ENCODE measurements at places on chromosomes 12 and 14.

- DNase-seq = no peak
These were observed 144.6 kb downstream of the ATP23 start for GRCh38 chr12:58086006-58086405.

DNA sequence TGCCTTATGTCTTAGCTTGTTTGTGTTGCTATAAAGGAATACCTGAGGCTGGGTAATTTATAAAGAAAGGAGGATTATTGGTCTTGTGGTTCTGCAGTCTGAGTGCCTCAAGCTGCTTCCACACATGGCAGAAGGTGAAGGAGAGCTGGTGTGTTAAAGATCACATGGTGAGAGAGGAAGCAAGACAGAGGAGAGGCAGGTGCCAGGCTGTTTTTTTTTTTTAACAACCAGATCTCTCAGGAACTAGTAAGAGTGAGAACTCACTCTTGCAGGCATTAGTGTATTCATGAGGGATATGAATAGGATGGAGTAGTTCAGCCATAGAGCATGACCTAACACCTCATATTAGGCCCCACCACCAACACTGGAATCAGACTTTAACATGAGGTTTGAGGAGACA lies 123.4 kb downstream of the CMAS start:
- no peak for DNase-seq

DNA sequence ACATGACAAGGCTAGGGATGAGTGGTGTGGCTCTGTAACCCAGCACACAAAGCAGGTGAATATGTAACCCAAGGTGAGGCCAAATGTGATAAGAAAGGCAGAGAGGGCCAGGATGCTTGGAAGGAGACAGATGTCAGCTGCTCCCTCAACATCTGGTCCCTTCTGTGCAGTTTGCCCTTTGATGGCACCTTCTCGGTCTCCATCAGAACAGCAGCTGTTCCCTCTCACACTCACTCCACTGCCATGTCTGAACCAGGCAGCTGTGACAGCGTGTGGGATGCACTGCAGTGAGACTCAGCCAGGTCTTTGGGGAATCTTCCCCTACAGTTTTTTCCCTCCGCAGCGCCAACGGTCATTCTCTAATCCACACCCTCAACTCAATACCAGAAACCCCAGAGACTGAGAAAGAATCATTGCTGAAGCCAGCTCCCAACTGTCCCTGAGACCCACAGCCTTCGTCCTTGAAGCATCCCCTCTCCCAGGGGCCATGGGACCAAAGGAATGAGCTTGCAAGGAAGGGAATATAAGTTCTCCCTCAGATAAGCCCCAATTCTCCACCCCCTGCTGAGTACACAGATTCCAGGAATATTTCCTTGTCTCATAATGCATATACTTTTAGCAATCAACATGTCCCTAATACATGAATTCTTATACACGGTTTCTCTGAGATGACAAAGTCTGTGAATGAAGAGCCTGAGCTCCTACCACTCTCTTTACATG lies 230.0 kb downstream of the GLT1D1 start:
- no peak for DNase-seq

- no peak for DNase-seq
These were observed 305.9 kb upstream of the G2E3 start for GRCh38 chr14:30252783-30253674.

- DNase-seq = no peak
These were observed at the start of gene EFS for GRCh38 chr14:23365036-23365731. TSS of gene EFS (minus strand) at chr14:23365172. CDS start at chr14:23365025, 147 bp downstream.

DNA sequence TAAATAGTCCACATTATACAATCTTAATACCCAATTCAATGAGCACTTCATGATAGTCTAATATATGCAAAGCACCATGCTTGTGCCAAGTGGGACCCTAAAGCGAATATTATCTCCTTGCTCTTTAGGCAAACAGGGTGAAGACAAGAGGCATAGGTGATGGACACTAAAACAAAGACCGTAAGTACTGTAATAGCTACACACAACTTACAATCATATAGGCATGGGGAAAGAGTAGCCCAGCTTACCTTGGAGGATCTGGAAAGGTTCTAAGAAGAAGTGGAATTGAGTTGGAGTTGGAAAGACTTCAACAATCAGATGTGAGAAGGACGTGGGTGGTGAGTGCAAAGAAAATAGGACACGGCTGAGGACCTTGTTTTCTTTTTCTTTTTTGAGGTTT lies 19.1 kb upstream of the BCL2L14 start:
- DNase-seq = no peak

GRCh38 chr12:59597385-59597781 lies 1.6 kb downstream of the SLC16A7 start:
- DNase-seq = peak; percentile 12

DNA sequence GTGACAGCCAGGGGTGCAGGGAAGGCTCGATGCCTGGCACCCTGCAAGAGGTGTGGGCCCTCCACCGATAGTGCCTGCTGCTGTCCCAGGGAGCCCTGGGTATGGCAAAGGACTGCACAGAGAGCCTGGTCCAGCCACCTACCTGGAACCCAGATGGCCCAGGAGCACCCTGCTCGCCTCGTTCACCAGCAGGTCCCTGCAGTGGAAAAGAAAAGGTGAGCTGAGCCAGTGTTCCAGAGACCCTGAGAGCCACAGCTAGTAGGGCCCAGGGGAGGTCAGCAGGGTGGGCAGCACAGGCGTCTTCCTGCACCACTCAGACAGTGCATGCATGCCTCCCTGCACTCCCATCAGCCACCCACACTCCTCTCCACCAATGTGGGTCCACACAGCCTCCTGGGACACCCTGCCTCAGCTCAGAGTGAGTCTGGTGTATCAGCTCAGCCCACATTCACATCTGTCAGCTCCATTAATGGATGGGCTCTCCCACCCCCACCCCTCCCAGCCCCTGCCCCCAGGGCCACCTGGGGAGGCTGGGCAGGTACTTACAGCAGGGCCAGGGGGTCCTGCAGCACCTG lies 20.2 kb downstream of the TMEM106C start:
- DNase-seq = no peak

DNA sequence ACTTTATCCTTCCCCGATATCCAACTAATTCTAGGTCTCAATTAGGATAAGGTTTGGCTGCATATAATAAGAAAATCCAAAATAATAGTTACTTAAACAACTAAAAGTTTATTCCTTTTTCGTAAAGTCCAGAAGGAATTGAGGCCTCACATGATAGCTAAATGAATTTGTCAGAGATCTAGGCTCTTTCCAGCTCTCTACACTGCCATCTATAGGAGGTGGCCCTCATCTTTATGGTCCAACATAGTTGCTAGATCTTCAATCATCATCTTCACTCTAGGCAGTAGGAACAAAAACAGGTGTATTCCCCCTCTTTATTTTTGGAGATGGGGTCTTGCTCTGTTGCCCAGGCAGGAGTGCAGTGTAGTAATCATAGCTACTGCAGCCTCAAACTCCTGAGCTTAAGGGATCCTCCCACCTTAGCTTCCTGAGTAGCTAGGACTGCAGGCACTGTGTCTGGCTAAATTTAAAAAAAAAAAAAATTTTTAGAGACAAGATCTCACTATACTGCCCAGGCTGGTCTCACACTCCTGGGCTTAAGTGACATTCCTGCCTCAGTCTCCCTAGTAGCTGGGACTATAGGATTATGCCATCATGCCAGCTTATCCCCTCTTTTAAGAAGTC lies 46.5 kb upstream of the SAV1 start:
- no peak for DNase-seq

GRCh38 chr12:48930475-48930874 lies 5.2 kb upstream of the FKBP11 start:
- DNase-seq = no peak

GRCh38 chr12:104154286-104154685 lies 16.3 kb upstream of the NFYB start:
- no peak for DNase-seq

DNA sequence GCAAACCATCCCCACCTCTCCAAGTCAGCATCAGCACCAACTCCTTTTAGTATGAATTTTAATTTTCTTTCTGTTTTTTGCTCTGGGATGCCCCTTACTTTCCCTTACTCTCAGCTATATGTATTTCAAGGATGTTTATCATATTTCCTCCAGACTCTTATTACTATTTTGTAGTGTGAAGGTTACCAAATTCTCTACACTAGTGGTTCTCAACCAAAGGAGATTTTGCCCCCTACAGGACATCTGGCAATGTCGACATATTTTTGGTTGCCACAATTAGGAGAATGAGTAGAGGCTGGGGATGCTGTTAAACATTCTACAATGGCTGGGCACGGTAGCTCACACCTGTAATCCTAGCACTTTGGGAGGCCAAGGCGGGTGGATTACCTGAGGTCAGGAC lies 29.1 kb upstream of the SOS2 start:
- peak; percentile 3 for DNase-seq

GRCh38 chr14:101176535-101177205 lies 273.1 kb upstream of the RTL1 start:
- DNase-seq = no peak

- DNase-seq = no peak
These were observed 64.3 kb downstream of the ANKS1B start for GRCh38 chr12:99920353-99920960.

GRCh38 chr12:62371661-62372060 lies 95.0 kb upstream of the MON2 start:
- no peak for DNase-seq

DNA sequence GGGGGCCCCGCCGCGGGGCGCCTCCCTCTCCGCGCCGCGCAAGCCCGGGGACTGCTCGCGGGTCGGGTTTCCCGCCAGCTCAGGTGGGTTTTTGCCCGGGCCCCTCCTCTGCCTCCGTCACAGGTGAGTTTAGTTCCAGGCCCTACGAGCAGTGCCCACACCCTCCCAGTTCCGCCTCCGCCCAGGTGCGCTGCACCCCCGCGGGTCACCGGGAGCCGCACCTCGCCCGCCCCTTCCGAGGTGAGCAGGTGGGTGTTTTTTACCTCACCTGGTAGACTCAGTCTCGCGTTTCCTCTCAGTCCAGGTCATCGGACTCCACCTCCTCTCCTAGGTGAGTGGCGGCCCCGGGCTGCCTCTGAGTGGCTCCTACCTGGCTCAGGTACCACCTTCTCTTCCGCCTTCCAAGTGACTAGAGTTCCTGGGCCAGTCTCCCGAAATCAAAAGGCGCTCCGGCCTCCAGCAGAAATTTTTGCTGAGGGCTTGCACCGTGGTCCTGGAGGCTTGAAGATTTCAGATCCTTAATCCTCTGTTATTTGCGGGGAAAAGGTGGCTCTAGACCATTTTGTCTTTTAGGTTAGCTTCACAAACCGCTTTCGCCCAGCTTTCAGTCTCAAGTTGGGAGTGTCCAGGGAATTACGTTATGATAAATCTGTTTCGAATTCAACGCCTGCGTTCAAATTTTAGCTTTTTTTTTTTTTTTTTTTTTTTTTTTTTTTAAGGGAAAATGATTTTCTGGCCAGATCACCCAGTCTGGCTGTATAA lies at the start of gene TMEM30B:
Gene TMEM30B, minus strand, starts transcription at position 153 of the 762 bp plus-strand sequence. CDS start 191 bp downstream, outside the sequence.
- no peak for DNase-seq

DNA sequence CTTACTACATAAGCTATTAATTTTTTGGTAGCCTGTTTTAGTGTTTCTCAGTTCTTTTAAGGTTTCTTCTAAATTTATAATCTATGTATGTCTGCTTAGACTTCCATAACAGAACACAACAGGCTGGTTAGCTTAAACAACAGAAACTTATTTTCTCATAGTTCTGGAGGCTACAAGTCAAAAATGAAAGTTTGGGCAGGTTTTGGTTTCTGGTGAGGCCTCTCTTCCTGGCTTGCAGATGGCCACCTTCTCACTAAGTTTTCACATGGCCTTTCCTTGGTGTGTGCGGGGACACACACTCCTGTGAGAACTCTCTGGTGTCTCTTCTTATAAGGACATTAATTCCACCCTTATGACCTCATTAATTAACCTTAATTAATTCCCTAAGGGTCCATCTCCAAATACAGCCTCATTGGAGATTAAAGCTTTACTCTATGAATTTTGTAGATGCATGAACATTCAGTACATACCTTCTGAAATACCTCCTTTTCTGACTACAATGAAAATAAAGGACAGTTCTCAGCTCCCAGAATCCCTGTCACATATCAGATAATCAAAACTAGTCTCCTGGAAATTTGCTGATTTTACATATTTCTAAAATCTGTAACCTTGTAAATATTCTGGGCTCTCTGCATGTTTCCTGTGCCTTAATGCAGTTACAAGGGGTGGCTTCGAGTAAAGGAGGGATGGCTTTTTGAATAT lies 23.2 kb upstream of the BMAL2 start:
- no peak for DNase-seq

GRCh38 chr12:89969093-89969492 lies 260.5 kb upstream of the ATP2B1 start:
- DNase-seq = no peak

DNA sequence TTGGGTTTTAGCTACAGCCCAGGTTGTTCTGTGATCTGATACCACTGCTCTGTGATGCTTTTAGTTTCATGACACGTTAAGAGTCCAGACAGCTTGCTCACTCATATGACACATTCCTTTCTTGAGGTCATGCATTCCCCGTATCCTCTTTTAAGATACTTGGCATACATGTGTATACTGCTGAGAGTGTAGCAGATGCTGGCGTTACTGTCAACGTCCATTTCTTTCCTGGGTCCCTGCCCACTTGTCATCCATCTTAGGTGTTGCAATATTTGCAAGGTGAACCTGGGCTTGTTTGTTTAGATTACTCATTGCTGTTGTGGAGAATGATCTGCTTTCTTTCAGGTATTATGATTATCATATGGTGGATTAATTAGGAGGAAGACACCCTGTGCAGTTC lies 9.1 kb upstream of the EMP1 start:
- DNase-seq = no peak

DNA sequence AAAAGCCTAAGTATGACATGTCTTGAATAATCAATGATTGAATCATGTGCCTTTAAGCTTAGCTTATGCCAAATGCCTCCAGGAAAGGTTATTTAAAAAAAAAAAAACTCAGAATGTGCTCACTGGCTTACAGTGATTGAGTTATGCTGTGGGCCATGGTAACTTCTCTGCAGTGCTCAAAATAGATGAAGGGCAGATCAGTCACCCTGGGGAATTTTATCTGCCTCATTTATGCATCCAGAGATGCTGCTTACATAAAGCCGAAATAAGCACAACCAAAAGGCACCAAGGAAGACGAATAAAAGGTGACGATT lies 118.7 kb upstream of the MDM1 start:
- no peak for DNase-seq

GRCh38 chr12:97943359-97943758 lies 480.8 kb downstream of the RMST start:
- no peak for DNase-seq

- DNase-seq = no peak
These were observed 19.3 kb downstream of the TAS2R50 start for GRCh38 chr12:10967409-10967808.

DNA sequence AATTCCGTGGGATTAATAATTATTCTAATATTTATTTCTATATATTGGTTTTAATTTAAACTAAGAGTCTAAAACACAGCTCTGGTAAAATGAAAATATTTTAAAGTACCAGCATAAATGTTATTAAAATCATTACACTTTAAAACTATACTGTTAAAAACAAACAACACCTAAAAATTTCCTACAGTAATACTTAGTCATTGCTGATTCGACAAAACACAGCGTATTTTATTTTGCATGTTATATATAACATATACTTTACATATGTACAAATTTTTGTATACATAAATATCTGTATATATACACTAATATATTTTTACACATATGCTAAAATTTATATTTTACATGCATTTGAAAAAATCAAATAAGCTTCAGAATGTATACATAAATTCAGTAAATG lies 6.0 kb upstream of the PCNX4 start:
- DNase-seq = no peak

GRCh38 chr14:80549141-80549540 lies 337.8 kb upstream of the DIO2 start:
- no peak for DNase-seq
